Stimulated activated CD4-positive, alpha-beta T cell treated with anti-CD3 and anti-CD28 coated beads, Interleukin-15, amount 100 ng/mL, for 1 hour (primary cell): ENCODE measurements at places on chromosomes 3 and 15.

- no peak for DNase-seq
Observed at GRCh38 chr3:61771976-61772375, 210.6 kb downstream of the PTPRG start.

DNA sequence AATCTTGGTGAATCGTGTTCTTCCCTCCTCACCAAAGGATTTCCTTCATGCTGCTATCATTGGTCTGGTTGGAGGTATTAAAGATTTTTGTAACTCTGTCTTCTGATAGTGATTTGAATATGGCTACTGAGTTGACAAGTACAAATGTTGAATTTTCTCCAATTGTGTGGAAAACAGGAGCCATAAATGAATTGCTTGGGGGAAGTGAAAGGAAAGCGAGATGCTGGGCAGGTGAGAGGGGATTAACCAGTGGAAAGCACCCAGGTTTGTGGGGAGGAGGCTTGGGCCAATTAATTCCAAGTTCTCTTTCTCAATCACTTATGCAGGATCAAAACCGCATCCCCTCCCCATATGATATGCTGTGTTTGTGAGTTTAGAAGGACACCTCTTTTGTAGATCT, 372.5 kb downstream of the IL20RB start:
- DNase-seq: no peak

- DNase-seq: no peak
Observed at GRCh38 chr3:134423153-134423552, 48.9 kb upstream of the AMOTL2 start.

- DNase-seq: no peak
Observed at GRCh38 chr3:179175358-179175757, 27.2 kb downstream of the PIK3CA start.

- no peak for DNase-seq
Observed at GRCh38 chr3:126630020-126630419, 24.9 kb downstream of the TXNRD3 start.

DNA sequence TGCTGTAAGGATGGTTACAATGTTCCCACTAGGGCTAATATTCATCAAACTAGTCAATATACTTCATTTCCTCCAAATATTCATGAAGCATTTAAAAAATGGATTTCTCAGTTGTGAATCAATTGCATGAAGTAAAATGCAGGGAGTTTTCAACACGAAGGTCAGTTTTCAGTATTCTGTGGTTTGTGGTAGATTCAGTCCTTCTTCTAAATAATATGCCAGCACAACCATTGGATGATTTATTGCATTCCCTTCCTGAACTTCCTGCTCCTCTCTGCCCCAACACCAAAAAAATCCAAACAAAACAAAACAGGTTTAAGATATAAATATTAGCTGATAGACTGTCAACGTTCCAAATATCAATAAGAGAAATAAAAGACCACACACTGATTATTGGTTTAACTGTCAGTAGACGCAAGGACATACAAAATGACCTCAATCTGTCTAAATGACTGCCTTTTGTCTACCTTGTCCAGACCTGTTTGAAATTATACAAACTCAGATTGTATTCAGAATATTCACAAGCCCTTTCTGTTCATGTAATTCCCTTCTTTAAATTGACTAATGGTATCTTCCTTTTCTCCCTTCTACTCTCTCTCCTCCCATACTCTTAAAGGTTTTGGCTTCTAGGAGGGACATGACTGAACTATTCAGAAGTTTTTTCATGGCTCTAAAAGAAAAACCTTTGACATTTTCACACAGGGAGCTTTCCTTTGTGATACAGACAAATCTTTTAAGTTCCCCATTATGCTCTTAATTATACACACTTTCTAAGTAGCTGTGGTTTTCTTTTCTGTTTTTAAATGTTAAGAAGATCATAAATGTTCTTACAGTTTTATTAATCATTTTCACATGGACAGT, 92.6 kb upstream of the STT3B start:
- DNase-seq: no peak

DNA sequence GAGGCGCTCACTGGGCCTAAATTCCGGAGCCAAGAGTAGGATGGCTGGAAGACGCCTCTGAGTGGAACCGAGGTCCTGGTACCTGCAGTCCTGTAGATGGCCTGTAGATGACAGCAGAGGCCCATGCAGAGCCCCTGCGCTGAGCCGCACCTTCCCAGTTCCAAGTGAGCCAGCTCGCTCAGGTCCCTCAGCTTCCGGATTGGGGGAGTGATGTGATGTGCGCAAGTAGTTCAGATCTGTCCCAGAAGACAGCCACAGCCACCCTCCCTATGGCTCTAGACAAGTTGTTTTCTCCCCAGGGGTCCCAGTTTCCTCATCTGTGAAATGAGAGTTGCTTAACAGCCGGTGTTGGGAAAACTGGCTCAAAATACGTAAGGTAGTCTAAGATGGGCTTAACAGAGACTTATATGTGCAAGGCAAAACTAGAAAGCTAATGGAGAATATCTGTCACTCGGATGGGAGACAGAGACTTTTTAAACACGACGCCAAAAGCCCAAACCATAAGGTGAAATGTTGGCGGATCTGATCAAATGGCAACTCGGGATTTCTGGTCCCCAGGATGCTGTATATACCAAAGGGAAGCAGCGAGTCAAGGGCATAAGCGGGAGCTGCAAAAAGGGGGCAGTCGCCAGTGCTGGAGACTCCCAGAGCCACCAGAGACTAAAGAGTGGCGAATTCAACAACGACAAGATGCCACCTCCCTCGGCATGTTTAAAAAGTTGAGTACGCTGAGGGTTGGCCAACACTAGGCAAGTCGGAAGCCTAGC, 765 bp upstream of the MAPKAPK3 start:
- peak; percentile 71 for DNase-seq

DNA sequence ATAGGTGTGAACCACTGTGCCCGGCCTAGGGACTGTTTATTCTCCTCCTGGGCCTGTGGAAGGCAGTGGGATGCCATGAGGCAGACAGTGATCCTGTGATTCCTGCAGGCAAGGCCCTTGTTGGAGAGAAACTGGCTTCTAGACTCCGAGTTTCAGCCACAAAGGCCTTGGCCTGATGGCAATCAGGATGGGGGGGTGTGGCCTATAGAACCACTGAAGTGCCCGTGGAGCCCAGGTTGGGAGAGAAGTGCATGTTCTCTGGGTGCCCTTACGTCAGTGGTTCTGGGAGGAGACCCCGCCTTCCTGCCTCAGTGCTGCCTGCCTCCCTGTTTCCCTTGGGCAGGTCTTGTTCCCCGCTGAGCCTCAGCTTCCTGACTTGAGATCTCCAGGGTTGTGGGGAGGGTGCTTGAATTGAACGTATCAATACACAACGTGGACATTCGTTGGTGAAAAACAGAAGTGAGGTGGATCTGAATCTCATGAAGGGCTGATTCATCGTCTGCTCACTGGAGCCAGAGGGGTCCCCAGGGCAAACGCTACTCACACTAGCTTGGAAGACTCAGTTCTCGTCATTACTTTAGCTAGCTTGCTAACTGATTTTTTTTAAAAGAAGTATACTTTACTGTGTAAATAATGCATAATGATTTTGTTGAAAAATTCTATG, 31.8 kb downstream of the IRAK2 start:
- DNase-seq: no peak

DNA sequence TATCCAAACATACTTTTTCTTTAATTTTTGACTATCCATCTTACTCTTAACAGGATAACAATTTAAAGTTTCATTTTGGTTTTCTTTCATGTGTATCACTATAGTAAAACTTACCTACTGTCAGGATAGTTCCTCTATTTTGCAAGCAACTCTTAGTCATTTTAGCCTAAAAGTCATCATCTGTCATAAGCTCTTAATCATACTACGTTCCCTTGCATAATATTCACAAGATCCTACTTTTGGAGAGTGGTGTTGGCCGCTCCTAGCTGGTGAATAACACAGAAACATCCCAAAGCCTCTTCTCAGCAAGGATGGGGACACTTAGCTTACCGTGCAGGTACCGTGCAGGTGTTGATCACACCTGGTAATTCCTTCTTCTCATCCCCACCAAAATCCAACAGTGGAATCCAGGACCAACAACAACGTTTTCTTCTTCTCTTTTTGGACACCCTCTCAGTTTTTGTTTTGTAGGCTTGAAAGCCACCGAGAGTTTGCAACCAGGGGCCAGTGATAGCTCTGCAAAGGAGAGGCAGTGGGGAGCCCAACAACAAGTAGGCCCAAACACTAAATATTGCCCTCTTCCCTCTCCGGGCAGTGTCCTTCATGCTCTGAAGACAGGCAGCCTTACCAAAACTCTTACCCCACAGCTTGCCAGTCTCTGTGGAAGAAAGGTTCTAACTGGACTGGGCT, 433 bp downstream of the FILIP1L start:
- no peak for DNase-seq

DNA sequence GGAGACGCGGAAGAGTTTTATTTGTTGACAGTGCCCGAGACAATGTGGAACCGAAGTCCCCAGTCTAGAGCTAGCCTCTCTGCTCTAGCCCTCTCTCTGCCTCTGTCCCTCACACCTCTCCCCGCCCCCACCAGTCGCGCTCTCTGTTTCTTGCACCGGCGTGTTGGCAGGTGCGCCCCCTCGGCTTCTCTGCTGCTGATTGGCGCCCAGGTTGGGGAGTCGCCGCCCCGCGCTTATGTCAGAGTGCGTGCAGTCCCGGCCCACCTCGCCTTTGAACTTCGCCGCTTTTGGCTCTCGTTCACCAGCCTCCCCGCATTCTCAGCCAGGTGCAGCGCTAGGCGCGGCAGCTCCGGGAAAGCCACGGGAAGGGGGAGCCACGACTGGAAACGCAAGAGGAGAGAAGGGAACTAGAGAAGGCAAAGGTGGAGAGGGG, at the start of gene SOX14:
Gene SOX14 (plus strand): TSS at position 315 of the 433 bp plus-strand sequence. CDS start 470 bp downstream, outside the sequence.
- no peak for DNase-seq

- DNase-seq: no peak
Observed at GRCh38 chr3:4474683-4475490, 7.8 kb upstream of the SUMF1 start.

GRCh38 chr3:79161941-79162340, 605.9 kb downstream of the ROBO1 start:
- DNase-seq: no peak

- no peak for DNase-seq
Observed at GRCh38 chr15:73856458-73857192, 16.7 kb upstream of the TBC1D21 start.

DNA sequence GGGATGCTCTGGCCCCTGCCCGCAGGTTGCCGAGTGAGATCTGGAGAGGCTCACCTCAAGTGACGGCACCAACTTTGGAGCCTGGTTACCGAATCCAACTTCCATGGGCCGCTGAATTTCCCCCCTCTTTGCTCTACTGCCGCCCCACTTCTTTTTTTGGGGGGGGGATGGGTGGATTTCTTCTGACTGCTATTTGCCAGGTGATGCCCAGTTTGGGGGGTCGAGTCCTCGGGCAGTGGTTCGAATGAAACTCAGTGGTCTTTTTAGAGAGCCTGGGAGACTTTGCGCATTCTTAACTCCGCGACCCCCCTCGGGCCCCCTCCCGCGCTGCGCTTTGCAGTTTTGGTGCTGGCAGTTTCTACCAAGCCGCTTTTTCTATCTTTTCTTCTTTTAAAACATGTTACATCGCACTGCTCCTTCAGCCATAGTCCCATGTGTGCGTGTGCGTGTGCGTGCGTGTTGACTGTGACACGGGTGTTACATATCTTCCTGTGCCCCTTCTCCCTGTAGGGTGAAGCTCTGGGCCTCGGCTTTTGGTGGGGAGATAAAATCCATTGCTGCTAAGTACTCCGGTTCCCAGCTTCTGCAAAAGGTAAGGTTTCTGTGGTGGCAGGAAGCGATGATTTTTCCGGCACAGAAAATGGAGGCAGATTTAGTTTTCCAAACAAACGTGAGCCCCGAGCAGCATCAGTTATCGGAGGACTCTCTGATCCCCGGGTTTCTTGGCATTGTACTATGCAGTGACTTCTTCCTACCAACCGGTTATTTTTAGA, 837 bp downstream of the CACNA2D3 start:
- no peak for DNase-seq
